ENCODE measurements at places on chromosomes 13 and 19. TPM values are rescaled to one million over a fixed set of nuclear protein-coding genes. Genes with fewer than 3 reads are reported as not detected.

The CYP2F1 gene
- not detected for total RNA-seq

- peak; percentile 85 for DNase-seq
Measured at GRCh38 chr13:23701636-23702035, 131.4 kb downstream of the TNFRSF19 start.

- no peak for DNase-seq
Measured at GRCh38 chr19:16301999-16302694, 22.5 kb upstream of the KLF2 start.

- DNase-seq: no peak
Measured at GRCh38 chr13:109162248-109163036, 533.0 kb downstream of the MYO16 start.

DNA sequence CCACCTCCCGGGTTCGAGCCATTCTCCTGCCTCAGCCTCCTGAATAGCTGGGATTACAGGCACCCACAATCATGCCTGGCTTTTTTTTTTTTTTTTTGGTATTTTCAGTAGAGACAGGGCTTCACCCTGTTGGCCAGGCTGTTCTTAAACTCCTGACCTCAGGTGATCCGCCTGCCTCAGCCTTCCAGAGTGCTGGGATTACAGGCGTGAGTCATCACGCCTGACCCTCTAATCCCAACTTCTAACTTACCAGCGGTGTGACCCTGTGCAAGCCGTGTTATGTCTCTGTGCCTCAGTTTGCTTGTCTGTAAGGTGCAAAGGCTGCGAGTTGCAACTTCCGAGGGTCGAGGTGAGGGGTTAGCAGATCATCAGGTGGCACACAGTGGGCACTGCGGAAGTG is 17.3 kb downstream of the ZSWIM4 start:
- DNase-seq: no peak

The RNF113B gene
- total RNA-seq: not detected

The NR1H2 gene
- 84.2 TPM for total RNA-seq

DNA sequence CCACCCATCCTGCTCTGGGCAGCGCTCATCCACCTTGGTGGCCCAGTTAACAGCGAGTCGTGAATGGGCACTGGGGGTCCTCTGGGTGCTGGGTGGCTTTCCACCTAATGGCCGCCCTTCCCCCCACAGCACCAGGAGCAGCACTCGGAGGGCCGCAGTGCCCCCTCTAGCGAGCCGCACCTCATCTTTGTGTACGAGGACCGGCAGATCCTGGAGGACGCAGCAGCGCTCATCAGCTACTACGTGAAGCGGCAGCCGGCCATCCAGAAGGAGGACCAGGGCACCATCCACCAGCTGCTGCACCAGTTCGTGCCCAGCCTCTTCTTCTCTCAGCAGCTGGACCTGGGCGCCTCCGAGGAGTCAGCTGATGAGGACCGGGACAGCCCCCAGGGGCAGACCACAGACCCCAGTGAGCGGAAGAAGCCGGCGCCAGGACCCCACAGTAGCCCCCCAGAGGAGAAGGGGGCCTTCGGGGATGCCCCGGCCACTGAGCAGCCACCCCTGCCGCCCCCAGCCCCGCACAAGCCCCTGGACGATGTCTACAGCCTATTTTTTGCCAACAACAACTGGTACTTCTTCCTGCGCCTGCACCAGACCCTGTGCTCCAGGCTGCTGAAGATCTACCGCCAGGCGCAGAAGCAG is 19.3 kb upstream of the F2RL3 start:
- DNase-seq: no peak

The AP1M2 gene
- 3.5 TPM for total RNA-seq

DNA sequence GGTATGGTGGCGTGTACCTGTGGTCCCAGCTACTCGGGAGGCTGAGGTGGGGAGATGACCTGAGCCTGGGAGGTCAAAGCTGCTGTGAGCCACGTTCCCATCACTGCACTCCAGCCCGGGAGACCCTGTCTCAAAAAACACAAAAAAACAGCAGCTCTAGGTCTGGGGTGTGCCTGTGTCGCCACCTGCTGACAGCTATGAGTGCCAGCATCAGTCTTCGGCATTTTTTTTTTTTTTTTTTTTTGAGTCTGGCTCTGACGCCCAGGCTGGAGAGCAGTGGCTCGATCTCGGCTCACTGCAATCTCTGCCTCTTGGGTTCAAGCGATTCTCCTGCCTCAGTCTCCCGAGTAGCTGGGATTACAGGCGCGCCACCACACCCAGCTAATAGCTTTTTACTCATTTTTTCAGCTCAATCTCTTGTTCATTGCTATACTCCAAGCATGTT is 10.1 kb downstream of the AP2S1 start:
- peak; percentile 71 for DNase-seq

DNA sequence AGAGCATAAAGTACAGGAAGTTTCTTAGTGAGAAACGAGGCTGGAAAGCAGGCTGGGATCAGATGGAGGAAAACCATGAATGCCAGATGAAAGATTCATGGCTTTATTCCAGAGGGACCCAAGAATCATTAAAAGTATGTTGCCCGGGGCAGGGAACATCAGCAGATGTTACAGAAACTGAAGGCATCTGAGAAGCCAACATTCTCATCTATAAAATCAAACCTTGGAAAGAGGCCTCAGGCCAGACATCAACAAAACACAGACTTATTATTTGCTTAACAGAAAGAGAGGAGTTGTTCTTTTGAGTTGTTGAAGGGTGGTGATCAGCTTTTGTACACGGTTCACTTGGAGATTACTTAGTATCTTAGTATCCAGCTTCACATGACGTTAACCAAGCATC is 543.6 kb downstream of the RFC3 start:
- DNase-seq: no peak

The PALM3 gene
- not detected for total RNA-seq

The CEACAM20 gene
- total RNA-seq: not detected

DNA sequence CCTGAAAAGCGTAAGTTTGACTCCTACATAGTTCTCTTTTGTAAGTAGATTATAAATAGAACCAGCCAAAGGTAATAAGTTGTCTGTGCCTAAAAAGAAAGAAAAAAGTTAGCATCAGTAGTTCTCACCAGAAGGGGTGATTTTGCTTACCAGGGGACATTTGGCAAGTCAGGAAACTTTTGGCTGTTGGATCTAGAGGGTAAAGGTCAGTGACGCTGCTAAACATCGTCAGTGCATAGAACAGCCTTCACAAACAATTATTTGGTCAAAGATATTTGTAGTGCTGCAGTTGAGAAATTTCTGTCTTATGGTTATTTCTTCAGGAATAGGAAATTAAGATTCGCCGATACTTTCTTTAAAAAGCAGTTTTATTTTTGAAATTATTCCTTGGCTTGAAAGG is 2.0 kb downstream of the USPL1 start:
- DNase-seq: no peak

DNA sequence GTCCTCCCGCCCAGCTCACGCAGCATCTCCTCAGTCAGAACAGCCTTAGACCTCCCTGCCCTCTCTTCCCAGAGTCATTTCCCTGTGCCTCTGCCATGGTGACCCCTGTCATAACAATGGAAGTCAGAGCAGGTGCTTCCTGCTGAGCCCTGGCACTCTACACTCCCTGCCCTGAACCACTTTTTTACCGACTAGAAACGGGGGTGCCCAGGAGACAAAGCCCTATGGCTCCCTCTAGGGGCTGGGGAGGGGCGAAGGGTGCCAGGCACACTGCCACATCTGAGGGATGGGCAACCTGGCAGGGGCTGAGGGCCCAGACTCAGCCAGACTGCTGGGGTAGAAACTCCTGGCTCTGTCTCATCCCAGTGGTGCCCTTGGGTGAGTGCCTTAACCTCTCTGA is 16.4 kb downstream of the ZNF574 start:
- DNase-seq: no peak

DNA sequence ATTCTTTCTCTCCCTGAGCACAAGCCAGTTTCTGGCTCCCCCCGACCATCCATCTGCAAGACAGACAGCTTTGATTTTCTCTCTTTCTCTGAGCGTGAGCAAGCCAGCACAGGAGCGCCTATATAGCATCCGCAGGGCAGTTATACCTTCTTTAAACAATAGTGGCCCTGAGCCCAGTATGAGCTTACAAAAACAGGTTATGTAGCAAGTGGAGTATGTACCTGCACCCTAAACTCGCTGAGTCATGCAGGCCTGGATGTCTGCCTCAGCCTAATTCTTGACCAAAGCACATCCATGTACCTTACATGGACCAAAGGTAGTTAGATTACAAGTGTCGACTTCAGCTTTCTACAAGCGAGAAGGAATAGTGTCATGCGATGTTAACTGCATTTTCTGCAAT is 61.7 kb downstream of the RAP2A start:
- no peak for DNase-seq

- no peak for DNase-seq
Measured at GRCh38 chr13:21138561-21138960, 37.8 kb downstream of the SKA3 start.

DNA sequence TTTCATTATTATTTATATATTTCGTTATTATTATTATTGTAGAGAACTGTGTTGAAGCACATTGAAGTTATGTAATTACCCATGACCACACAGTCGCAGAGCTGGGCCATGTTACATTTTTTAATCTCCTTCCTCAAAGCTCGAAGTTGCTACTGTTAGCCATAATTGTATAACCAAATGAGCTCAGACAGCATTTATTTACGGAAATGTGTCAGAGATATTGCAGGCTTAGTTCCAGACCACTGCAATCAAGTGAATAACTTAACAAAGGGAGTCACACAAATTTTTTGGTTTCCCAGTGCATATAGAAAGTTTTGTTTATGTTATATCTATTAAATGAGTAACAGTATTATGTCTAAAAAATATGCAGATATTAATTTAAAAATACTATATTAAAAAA is 147.1 kb upstream of the SLITRK1 start:
- DNase-seq: no peak

DNA sequence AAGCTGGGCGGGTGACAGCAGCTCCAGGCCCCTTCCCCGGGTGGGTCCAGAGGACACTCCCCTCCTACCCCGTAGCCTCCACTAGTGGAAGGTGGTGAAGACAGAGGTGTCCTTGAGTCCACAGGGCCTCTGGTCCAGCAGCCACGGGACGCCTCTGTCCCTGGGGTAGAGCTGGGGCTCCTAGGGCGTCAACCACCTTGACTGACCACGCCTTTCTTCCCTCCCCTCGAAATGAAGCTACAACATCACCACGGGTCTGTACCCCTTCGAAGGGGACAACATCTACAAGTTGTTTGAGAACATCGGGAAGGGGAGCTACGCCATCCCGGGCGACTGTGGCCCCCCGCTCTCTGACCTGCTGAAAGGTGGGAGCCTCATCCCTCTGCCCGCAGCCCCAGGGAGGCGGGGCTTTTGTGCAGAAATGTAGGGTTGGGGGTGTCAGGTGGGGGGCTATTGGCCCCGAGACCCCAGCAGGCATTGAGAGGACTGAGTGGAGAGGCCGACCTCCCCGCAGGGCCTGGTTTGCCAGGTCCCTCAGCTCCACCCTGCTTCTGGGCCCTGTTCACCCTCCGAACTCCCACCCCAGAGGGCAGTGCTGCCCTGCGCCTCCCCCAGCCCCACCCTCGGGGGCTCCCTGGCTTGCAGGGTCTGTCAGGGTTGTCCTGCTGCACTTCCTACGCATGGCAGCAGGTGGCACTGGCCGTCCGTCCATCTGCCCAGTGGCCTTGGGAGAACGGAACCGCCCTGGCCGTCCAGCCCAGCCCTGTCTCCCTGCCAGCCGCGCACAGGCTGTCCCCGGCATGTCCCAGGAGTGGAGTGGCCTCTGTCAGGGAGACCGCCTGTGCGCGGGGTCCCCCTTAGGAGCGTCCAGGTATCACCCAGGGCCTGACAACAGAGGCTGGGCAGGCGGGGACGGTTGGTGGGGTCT is 15.7 kb downstream of the STK11 start:
- peak; percentile 80 for DNase-seq

GRCh38 chr19:48133094-48133493 is 22.5 kb upstream of the PLA2G4C start:
- DNase-seq: no peak

The ZNF554 gene
- total RNA-seq: 8.1 TPM

GRCh38 chr19:35058370-35058769 is 16.8 kb downstream of the HPN start:
- DNase-seq: no peak

Measured in ovary (tissue), 10 donors.